Fibroblast of upper back skin (primary cell): ENCODE measurements at places on chromosomes 5 and 9.

DNA sequence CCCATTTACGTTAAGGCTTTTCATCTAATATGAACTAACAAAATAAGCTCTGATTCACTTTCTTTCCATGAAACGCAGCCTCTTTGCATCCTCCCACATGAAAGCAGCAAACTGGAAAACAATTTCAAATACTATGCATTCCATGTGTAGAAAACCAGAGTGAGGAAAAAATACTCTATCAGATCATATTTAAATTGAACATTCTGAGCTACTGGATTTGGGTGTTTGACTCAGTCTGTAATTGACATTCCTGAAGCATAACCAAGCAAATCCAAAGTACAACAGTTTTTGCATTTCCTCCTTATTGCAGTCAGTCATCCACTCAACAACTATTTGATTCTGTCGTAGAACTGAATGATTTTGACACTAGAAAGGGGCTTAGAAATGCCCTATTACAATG is 399.1 kb upstream of the NMUR2 start:
- DNase-seq = peak; percentile 46

DNA sequence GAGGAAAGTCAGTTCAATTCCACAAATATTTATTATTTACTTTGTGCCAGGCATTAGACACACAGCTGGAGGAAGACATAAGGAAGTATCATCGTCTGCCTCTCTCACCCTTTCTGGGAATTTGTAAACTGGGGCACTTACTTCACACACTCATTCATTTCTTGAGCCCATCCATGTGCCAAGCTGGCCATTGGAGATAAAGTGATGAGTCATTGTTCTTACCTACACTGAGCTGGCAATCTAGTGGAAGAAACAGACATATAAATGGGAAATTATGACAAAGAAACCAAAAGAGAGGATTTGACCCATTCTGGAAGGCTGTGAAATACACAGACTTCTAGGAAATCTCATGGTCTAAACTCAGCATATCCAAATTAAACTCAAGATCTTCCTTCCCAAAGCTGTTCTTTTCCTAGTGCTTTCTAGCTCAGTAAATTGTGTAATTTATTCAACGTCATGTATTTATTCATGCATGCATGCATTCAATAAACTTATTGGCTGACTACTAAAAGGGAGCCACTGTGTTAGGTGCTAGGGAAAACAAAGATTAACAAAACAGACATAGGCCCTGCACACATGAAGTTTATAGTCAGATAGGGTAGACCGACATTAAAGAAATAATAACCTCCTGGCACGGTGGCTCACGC is 65.3 kb downstream of the SH3RF2 start:
- no peak for DNase-seq

GRCh38 chr9:123191260-123191659 is 77.1 kb downstream of the STRBP start:
- no peak for DNase-seq

DNA sequence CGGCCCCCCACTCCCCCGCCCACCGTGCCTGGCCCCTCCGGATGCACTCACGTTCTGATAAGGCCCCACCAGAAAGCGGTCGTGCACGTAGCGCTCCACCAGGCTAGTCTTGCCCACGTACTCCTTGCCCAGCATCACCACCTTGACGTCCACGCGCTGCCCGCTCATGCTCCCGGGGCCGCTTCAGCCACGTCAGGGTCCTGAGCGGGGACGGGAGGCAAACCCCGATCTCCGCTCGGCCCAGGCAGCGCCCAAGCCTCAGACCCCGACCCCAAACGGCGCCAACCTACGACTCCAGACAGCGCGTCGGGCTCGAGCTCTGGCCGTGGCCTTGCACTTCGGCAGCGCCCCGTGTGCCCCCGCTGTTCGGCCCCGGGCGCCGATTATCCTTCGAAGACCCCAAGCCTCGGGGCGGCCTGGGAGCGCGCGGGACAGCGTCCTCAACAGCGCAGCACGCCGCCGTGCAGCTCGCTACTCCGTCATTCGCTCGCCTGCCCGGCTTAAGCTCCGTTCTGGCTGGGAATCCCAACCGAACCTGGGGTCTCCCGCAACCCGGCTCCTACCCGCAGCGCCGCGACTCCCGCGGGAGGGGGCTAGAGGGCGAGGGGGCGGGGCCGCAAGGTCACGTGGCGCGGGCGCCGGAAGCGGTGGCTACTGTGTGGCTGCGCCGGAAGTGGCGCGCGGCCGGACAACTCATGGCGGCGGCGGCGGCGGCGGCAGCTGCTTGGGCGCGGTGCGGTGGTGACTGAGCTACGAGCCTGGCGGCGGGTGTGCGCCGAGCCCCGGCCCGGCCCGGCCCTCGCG is at the start of the genes PRELID1 and RAB24:
Gene PRELID1, plus strand, starts transcription at position 679 of the 804 bp plus-strand sequence. CDS start 187 bp downstream, outside the sequence.
Gene RAB24, minus strand, starts transcription at position 599 of the 804 bp plus-strand sequence. Its CDS starts 431 bp downstream, at position 168.
- peak; percentile 79 for DNase-seq

- DNase-seq = no peak
These were observed 10.8 kb downstream of the LCN9 start for GRCh38 chr9:135673941-135674340.

DNA sequence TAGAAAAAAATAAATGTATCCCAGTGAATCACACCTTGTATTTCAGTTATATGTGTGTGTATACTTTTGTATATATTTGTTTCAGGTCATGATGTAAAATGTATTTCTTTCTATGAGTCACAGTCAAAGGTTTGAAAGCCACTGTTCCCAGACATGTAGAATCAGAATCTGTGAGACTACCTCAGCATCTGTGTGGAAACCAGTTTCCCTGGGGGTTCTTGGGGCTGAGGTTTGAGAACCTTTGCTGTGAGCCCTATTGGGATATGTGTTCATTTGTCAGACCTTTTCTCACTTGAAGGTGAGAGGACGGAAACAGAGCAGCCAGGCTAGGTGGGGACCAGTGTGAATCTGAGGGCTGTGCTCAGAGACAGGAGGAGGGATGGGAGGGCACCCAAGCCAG is 78.7 kb upstream of the SAP30L start:
- peak; percentile 65 for DNase-seq
